RCC 7860 (cell line): ENCODE measurements at places on chromosomes 2 and 18.

DNA sequence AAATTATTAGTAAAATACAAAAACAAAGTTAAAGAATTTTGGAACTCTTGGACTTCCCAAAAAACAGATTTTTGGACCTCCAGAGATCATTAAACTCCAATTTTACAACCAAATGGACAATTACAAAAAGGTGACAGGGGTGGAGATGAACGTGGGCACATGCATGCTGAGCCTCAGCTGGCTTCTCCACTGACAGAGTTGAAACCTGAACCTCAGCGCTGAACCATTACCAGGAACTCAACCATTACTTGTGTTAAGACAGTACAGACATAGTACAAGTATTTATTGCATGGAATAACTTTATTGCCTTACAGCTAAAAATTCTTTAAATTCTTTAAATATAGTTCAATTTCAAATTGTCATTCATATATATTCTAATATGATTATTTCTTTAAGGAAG, 33.0 kb upstream of the KIDINS220 start:
- DNase-seq: no peak

DNA sequence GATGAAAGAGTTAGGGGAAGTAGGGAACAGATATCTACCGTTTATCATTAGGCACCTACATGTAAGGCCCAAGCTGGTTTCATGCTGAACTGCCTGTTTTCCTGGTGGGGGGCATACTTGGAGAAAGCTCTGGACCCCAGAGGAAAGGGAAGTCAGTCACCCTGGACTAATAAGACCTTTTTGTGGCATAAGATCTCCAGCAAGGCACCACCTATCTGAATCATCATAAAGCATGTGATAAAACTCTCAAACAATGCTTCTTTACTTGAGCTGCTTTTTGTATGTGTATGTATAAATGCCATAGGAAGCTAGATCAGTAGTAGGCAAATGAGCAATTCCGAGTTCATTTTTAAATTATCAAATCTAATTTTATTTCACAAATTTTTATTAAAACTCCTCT, 104.8 kb downstream of the TANC1 start:
- DNase-seq: no peak

GRCh38 chr2:240597419-240598181, 11.1 kb downstream of the CAPN10 start:
- DNase-seq: no peak

GRCh38 chr2:30231996-30232800, 864 bp downstream of the LBH start:
- no peak for DNase-seq

DNA sequence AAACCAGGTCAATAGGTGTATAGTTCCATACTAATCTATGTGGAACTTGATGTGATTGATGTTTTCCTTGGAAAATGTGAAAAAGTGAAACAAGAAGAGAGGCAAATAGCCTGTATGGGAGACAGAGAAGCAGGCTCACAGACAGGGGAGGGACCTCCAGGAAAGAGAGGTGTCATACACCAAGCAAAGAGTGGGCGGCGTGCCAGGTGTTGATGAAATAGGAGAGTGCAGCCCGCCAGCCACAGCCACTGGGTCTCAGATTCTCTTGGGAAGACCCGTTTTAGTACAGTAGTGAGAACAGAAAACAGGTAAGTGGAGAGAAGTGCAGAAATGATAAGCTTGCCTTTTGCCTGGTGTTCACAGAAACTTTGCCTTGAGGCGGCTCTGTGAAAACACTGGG, 301.9 kb downstream of the ZNF407 start:
- DNase-seq: no peak

DNA sequence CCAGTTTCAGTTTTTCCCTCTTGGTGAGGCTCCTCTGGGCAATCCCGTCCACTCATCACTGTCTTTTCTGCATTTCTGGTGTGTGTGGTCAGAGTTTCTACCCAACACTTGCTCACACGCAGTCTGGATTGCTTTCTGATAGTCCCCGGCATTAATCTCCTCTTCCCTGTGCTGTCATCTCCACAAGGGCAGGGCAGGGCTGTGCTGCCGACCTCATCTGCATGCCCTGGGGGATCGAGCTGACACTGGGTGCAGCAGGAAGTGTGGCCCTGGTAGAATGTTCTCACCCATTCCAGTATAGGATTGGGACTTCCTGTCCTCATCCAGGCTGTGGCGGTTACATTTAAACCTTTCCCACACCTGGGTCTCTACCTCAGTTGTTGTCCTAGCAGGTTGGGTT, 80.0 kb upstream of the FAM136A start:
- peak; percentile 78 for DNase-seq

GRCh38 chr2:209181984-209182383, 241.9 kb upstream of the MAP2 start:
- no peak for DNase-seq

GRCh38 chr18:55093295-55093694, 134.0 kb upstream of the CCDC68 start:
- no peak for DNase-seq

DNA sequence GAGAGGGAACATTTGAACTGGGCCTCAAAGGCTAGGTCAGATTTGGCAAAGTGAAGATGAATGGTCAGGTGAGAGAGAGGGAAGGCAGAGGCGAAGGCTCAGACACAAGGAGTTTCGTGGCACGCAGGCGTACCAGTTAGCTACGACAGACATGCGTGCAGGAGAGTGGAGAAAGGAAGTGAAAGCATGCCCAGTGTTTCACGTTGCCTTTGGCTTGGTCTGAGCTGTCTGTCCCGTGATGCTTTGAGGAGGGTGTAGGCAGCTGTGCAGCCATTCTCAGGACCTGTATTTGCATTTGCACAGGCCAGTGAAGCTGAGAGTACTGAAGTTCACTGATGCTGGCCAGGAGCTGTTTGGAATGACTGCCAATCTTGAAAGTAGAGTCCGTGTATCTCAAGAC, 69.5 kb downstream of the HNRNPLL start:
- no peak for DNase-seq

DNA sequence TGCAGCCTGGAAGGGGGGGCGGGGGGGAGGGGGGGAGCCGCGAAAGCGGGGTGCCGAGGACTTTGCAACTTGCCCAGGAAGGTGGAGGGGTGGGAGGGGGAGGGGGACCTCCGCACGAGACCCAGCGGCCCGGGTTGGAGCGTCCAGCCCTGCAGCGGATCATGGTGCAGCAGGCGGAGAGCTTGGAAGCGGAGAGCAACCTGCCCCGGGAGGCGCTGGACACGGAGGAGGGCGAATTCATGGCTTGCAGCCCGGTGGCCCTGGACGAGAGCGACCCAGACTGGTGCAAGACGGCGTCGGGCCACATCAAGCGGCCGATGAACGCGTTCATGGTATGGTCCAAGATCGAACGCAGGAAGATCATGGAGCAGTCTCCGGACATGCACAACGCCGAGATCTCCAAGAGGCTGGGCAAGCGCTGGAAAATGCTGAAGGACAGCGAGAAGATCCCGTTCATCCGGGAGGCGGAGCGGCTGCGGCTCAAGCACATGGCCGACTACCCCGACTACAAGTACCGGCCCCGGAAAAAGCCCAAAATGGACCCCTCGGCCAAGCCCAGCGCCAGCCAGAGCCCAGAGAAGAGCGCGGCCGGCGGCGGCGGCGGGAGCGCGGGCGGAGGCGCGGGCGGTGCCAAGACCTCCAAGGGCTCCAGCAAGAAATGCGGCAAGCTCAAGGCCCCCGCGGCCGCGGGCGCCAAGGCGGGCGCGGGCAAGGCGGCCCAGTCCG, 540 bp downstream of the SOX11 start:
- DNase-seq: no peak

GRCh38 chr2:238974501-238975166, 126.7 kb downstream of the TWIST2 start:
- peak; percentile 20 for DNase-seq

DNA sequence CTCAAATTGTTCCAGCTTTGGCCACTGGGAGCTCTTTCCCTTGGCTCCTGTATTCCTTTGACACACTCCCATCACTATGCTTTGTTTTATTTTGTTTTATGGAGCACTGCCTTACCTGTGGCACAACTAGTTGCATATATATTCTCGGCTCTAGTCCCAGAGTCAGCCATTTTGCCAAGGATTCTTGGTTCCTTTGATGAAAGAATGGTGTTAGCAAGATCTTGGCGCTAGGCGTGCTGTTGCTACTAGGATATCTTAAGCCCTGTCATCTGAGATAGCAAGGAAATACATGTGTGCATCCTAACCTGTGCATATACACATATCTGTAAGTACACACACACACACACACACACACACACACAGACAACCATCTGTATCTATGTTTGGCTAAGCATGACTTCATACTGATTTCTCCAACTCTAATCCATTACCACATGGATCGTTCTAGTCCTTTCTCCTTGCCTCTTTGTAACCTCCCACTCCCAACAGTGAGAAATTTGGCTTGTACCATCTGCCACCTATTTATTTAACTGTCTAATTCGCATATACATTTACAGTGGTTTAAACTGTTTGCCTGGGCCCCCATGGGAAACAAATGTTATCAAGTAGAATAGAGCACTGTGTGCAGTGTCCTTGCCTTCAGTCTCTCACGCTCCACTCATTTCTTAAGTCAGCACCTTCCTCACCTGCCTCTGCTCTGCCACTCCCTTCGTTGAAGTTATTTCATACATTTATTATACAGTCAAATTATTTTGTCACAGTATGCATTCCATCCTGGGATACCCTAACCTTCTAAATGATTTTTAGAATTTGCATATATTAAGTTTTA, 137.5 kb upstream of the MAP3K20 start:
- DNase-seq: no peak

- no peak for DNase-seq
Measured at GRCh38 chr2:25539136-25539535, 134.2 kb downstream of the DTNB start.

- no peak for DNase-seq
Measured at GRCh38 chr18:63909870-63910269, 2.1 kb downstream of the SERPINB10 start.

GRCh38 chr2:126761981-126762878, 106.3 kb downstream of the GYPC start:
- DNase-seq: no peak

DNA sequence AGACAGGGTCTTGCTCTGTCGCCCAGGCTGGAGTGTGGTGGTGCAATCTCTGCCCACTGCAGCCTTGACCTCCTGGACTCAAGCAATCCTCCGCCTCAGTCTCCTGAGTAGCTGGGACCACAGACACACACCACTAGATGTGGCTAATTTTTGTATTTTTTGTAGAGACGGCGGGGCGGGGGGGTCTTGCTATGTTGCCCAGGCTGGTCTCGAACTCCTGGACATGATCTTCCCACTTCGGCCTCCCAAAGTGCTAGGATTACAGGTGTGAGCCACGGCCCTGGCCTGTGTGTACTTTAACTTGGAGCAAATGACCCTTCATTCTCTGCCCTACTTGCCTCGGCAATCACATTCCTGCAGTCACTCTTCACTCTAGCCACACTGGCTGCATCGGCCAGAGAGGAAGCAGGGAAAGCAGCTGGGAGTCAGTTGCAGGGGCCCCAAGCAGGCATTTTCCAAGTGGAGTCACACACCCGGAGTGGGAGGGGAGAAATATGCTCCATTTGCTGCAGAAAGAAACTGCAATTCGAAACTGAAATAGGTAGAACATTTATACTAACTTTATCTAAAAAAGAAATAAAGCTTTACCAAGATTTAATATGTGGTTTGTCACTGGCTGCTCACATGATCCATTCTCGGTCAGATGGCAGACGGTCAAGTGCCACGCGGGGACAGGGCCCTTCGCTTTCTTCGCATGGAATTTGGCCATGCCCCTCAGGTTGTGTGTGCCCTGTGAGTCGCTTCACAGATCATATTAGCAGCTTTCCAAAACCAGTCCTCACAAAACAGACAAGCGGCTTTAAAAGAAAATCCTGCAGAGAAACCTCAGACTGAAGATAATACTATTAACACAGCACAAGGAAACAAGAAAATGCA, 37.1 kb downstream of the FAM161A start:
- no peak for DNase-seq

DNA sequence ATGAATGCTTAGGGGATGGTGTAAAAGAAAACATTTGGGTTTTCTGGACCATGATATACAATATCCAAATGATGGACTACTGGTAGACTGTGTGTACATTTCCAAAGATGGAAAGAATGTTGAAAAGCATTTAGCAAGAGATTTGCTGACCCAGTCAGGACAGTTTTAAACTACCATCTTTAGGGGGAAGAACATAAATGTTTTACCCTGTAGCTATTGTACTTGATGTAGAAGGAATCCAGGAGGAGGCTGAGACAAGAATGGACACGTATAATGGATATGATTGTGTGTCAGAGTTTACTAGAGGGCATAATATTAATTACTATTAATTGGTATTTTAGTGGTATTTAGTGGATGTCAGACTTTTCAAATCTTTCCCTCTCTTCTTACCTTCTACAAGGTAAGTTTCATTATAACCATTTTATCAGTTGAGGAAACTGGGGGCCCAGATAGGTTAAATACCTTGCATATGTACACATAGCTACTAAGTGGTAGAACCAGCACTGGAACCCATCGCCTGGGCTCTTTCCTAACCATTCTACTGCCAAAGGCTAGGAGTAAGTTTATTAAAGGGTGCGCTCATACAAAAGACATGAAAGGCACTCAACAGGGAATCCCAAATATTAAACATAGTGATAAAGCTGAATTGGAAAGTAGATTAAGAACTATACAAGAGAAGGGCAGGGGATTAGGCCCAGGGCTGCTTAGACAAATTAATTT, 8.9 kb downstream of the TACR1 start:
- DNase-seq: no peak

DNA sequence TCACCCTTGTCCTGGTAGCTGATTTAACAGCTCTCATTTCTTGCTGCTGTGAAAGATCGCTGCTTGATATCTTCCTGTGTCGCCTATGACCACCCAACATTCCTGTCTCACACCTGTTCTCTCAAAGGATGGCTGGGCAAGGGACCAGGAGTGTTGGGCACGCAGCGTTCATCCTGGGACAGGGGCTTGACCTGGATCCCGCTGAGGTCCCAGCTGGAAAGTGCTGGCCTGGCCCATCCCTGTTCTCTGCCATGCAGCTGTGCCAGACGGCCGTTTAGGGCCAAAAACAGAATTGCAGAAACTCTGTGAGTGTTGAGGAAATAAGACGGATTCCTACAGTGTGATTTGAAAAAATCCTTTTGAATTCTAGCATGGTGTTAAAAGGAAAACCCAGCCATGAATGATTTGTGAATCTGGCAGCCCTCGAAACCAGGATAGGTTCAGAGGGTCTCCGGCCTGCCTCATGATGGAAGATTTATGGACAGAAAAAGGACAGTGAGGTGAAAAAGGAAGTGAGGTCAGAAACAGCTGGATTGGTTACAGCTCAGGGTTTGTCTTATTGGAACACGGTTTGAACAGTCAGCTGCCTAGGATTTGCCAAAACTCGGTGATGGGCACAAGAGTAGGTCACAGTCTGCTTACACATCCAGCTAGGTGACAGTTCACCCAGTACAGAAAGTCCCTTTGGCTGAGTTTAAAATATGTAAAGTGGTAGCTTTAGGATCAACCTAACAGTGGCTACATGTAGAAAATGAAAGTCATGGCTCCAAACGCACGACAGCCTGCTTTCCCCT, 164.8 kb downstream of the DCDC2C start:
- DNase-seq: no peak

GRCh38 chr2:148967578-148967977, 70.9 kb upstream of the LYPD6B start:
- DNase-seq: no peak
